ENCODE measurements at places on chromosomes 6 and 20.

DNA sequence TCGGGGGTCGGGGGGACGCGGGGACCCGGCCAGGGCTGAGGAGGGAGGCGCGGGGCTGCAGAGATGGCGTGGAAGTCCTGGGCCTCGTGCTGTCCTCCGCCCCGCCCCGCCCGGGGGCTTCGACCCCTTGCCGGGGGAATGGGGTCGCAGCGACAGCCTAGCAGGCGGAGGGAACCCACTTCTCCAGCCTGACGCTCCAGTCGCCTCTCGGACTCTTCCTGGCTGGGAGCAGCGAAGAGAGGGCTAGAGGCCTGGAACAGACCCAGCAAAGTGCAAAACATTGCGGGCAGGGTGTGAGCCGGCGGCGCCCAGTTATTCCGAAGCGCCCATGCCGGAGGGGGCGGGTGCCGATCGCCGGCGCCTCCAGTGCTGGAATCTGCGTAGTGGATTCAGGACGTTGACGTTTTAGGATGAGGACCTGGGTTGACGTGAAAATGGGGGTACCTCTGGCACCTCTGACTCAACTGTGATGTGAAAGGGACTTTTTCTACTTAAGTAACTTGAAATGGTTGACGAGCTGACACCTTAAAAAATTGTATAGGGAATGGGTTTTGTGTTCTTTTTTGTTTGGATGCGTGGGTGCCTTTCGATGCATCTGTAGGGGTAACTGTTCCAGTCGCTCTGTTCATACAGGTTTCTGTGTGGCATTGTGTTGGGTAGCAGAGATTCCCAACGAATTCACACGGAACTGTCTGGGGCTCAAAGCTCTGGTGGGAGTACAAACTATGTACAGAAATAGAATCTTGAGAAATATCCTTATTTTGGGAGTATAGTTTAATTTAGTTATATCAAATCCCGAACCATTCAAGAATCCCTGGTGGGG is 1.4 kb downstream of the SLC35F1 start:
- no peak for DNase-seq

- DNase-seq = no peak
These were observed 355.4 kb downstream of the ZFAND3 start for GRCh38 chr6:38174806-38175495.

DNA sequence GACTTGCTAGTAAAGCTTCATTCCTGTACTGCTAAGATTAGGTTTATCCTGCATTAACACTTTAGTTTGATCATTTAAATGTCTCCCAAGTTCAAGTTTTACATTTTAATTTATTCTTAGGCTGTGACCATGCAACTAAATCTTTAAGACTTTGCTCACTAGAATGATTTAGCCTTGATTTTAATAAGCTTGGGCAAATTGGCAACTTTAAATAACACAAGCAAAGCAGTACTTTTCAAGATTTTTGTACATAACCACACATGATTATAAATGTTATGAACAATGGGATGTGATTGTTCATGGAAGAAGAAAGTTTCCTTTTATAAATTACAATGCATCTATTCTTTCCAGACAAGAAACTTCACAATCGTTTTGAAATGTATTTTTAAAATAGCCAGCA is 948.0 kb upstream of the EPHA7 start:
- DNase-seq = no peak

GRCh38 chr20:5484346-5484745 is 167.6 kb upstream of the PROKR2 start:
- DNase-seq = no peak

- no peak for DNase-seq
These were observed 497.4 kb upstream of the SULF2 start for GRCh38 chr20:48282591-48283228.

GRCh38 chr6:54193560-54193959 is 82.3 kb downstream of the MLIP start:
- DNase-seq = no peak

GRCh38 chr6:41560431-41561192 is 14.4 kb downstream of the FOXP4 start:
- peak; percentile 82 for DNase-seq

GRCh38 chr6:55866128-55866527 is 9.3 kb downstream of the BMP5 start:
- no peak for DNase-seq

DNA sequence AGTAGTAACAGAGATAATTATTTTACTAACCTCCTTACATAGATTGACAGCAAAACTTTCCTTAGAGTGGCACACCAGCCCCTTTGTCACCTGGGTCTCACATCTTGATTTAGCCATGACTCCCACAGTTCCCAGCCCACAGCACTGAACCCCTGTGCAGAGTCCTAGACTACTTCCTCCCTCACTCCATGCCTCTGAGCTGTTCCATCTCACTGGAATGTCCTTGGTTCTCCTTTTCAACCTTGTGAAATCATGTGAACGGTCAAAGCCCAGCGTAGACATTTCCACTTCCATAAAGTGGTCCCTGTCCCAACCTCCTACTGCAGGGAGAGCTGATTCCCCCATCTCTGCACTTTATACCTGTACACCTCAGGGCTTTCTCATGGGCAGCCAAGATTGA is 19.7 kb downstream of the CGA start:
- no peak for DNase-seq

All from COR-L47 (cell line).